NT2/D1 (cell line): ENCODE measurements at places on chromosomes 2 and 18.
A peak's percentile ranks its signal among the peaks of the same experiment; 100 is the strongest.

DNA sequence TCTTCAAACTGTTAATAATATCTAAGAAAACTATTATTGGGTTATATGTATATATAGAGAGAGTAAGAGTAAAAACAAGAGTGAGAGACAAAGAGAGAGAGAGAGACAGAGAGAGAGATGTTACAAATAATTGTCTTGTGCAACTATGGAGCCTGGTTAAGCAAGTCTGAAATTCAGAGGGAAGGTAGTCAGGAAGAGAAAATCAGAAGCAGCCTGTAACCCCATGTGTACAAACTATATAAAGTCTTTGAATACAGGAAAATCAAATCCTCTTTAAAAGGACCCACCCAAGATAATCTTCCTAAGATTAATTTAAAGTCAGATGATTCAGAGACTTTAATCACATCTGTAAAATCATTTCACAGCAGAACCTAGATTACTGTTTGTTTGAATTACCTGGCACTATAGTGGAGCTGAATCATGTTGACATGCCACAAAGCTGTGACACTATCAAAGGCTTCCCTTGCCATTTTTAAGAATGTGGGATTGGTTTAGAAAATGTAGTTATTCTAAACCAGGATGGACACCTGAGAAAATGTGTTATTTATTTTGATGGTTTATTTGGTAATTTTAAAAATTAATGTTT lies 301.7 kb upstream of the FSIP2 start:
- DNase-seq, result no peak

- no peak for DNase-seq
Measured at GRCh38 chr2:201709747-201710146, 11.3 kb upstream of the MPP4 start.

- DNase-seq, result no peak
Measured at GRCh38 chr2:226183550-226183949, 616.1 kb downstream of the IRS1 start.

GRCh38 chr18:9137168-9138066 lies 836 bp downstream of the ANKRD12 start:
- peak; percentile 16 for DNase-seq

DNA sequence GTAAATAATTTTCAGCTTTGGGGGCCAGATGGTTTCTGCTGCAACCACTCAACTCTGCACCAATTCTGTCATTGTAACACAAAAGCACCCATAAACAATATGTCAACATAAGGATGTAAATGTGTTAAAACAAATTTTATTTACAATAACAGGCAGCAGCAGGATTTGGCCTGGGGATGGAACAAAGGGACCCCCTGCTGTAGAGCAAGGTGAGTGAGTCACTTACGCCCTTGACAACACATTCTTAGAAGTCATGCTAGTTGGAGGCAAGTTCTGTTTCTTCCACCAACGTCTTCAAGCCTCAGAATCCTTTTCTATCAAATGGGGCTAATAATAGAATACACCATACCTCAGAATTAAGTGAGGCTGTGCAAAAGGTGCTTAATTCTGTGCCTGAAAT lies 610.2 kb upstream of the SYT4 start:
- peak; percentile 13 for DNase-seq

- DNase-seq, result no peak
Measured at GRCh38 chr2:46845542-46846486, 69.8 kb downstream of the MCFD2 start.
